Foreskin melanocyte (primary cell): ENCODE measurements at places on chromosomes 4 and X.
A peak's percentile ranks its signal among the peaks of the same experiment; 100 is the strongest.

GRCh38 chr4:40201898-40202297 is 5.1 kb downstream of the RHOH start:
- no peak for DNase-seq

GRCh38 chr4:113784497-113785250 is 23.1 kb upstream of the CAMK2D start:
- peak; percentile 77 for DNase-seq

DNA sequence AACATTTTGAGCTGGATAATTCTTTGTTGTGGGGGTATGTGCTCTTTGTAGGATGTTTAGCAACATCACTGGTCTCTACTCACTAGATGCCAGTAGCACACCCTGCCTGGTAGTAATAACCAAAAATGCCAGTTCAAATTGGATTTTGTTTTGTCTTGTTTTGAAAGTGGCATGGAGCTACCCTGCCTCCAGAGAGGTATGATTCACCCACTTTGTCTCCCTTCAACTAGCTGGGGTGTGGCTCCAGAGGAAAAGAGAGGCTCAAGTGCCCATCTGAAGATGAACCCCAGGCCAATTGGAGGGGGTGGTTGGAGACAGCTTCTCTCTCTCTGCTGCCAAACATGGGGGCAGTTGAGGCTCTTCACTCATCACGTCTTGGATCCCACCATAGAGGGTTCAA is 34.5 kb downstream of the NIPAL1 start:
- no peak for DNase-seq

- DNase-seq, result no peak
These were observed 318.4 kb downstream of the DHX15 start for GRCh38 chr4:24265989-24266388.

DNA sequence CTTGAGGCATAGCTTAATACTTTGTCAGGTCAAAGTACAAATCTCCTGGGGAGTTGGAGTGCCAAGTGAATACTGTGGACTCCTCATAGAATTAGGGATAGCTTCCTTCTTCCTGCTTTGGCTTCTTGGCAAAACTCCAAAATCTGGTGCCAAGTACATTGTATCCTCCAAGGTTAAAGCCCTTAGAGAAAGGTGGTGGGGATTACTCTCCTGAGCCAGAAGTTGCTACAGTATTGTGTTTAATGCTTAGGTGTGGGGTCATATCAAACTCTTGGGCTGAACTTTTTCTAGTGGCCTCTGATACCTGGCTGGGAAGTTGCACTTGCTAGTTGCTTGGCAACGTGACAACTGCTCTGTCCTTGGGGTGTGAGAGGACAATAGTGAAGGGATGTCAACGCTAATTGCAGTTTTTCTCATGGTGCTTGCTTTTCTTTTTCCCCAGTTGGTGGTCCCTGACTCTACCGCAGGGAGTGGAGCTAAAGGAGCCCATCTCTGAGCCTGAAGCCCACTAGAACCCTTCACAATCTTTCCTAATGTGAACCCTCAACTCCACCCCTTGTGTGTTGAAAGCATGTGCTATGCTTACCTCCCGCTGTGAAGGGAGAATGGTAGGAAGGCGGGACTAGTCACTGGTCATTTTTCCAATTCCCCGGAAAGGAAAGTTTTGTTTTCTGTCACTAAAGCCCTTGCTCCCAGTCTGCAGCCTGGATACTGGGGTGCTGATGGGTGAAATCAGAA is 35.5 kb downstream of the DLG3 start:
- no peak for DNase-seq

GRCh38 chrX:43551590-43551989 is 104.5 kb upstream of the MAOA start:
- no peak for DNase-seq
